ENCODE measurements at places on chromosomes 2 and 18. TPM values are rescaled to one million over a fixed set of nuclear protein-coding genes. Genes with fewer than 3 reads are reported as not detected.

- no peak for DNase-seq
Measured at GRCh38 chr18:31723639-31723989, 37.1 kb downstream of the SLC25A52 start.

DNA sequence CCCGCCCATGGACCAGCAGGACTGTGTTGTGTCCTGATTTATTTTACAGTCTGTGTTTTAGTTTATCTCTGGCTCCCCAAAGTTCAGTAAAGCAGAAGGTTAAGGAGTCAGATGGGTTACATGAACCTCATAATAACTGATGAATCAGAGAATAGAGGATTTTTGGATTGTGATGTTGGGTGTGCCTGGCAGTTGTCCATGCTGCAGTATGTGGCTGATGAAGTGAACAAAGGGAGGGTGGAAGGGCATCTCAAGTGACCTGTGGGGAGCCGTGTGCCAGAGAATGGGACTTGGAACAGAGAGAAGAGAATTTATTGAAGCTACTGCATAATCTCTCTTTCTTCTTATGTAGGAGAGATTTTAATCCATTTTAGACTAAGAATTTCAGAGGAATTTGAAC lies 145.5 kb downstream of the MAP4K4 start:
- DNase-seq, result peak; percentile 41

DNA sequence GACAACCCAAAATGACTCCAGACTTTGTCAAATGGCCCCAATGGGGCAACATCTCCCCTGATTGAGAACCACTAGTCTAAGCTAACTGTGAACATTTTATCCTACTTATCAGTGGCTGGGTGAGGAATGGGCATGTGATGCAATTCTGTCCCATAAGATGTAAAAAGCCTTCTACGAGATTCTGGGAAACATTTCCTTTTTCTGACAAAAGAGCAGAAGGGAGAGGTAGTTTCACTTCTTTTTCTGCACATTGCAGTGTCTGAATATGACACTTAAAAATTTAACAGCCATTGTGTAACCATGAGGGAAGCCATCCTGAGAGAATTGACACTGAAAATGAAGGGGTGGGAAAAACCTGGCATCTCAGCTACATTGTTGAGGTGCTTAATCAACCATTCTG lies 17.3 kb upstream of the MARCHF4 start:
- no peak for DNase-seq

DNA sequence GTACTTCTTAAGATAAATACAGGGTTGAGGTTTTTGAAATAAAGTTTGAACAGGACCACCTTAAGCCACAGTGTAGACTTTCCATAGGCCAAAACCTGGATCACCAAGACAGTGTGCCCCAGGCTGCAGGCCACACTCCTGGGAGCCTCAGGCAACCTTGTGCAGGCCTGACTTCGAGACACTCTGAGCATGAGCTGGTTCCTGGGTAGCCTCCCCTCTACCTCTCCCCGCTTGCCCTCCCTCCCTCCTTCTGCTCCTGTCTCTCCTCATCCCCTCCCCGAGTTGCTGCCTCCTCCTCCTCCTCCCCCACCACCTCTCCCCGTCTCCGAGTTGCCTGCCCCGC lies 10.6 kb upstream of the PROC start:
- no peak for DNase-seq

- no peak for DNase-seq
Measured at GRCh38 chr2:102025583-102026267, 34.0 kb downstream of the IL1R2 start.

GRCh38 chr18:44791520-44791919 lies 110.8 kb downstream of the SETBP1 start:
- DNase-seq, result no peak

DNA sequence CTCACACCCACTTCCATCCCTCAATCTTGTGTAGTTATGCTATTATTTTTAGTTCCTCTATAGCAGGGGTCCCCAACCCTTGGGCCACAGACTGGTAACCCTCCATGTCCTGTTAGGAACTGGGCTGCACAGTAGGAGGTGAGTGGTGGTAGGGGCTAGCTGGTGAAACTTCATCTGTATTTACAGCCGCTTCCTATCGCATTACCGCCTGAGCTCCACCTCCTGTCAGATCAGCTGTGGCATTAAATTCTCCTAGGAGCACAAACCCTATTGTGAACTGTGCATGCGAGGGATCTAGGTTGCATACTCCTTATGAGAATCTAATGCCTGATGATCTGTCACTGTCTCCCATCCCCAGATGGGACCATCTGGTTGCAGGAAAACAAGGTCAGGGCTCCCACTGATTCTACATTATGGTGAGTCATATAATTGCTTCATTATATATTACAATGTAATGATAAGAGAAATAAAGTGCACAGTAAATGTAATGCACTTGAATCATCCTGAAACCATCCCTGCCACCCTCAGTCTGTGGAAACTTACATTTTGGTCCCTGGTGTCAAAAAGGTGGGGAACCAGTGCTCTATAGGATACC lies 1.6 kb upstream of the RAB11FIP5 start:
- DNase-seq, result no peak

DNA sequence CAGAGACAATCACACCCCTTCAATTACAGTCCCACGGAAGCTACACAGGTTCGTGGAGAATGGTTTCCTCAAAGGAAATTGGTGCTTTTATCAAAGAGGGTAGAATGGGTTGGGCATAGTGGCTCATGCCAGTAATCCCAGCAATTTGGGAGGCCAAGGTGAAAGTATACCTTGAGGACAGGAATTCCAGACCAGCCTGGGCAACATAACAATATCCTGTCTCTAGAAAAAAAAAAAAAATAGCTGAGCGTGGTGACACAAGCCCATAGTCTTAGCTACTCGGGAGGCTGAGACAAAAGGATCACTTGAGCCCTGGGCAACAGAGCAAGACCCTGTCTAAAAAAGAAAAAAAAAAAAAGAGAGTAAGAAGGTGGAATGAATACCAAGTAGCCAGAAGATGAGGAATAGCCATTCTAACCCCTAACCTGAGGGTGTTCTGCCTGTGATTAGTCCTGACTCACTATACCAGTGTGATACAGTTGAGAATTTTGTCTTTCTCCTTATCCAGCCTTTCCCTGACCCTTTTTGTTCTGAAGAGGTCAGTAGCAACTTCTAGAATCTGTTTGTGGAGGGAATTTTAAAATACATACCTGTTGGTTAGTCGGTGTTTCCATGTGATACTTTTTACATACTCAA lies 283.2 kb downstream of the MREG start:
- no peak for DNase-seq

- no peak for DNase-seq
Measured at GRCh38 chr2:79511320-79511951, 1.4 kb upstream of the CTNNA2 start.

GRCh38 chr18:49757513-49758262 lies 55.6 kb downstream of the ACAA2 start:
- DNase-seq, result no peak

DNA sequence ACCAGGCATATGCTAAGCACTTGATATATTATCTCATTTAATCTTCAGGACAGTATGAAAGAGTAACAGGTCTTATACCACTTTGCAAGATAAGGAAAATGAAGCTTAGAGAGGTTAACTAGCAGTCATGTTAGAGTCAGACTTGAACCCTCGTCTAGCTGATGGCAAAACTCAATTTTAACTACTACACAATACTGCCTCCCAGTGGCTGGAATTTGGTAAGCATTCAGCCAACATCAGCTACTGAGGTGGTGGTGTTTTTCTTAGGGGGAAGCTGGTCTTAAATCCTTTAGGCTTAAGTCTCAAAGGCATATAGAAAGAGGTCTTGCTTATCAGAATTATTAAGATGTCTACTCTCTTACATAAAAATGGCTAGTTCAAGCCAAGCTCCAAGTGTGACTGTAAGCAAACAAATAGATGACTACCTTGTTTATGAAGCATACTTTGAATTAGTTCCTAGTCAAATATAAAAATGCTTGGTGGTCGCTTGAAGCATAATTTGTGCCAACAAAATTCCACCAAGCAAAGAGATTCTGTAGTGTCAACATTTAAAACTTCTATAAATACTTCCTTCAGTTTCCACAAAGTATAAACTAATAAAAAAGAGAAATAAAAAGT lies 325.4 kb upstream of the FIGN start:
- DNase-seq, result no peak

GRCh38 chr2:5287558-5288334 lies 404.4 kb upstream of the SOX11 start:
- no peak for DNase-seq

DNA sequence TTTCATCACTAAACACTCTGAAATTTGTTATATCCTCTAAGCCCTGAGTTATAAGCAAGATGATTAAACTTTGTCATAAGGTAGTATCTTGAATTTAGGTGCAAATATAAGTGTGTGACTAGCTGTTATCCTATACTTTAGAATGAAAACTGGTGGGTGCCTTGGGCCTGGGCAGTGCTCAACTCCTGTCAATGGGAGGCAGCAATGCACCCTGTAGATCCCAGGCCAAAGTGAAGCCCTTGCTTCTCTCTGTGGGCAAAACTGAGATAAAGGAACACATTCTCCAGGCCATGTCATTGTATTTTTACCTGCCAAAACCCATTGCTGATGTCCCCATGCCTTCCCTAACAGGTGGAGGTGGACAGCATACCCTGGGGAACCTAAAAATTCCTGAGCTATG lies 525.2 kb downstream of the TNS1 start:
- DNase-seq, result no peak

DNA sequence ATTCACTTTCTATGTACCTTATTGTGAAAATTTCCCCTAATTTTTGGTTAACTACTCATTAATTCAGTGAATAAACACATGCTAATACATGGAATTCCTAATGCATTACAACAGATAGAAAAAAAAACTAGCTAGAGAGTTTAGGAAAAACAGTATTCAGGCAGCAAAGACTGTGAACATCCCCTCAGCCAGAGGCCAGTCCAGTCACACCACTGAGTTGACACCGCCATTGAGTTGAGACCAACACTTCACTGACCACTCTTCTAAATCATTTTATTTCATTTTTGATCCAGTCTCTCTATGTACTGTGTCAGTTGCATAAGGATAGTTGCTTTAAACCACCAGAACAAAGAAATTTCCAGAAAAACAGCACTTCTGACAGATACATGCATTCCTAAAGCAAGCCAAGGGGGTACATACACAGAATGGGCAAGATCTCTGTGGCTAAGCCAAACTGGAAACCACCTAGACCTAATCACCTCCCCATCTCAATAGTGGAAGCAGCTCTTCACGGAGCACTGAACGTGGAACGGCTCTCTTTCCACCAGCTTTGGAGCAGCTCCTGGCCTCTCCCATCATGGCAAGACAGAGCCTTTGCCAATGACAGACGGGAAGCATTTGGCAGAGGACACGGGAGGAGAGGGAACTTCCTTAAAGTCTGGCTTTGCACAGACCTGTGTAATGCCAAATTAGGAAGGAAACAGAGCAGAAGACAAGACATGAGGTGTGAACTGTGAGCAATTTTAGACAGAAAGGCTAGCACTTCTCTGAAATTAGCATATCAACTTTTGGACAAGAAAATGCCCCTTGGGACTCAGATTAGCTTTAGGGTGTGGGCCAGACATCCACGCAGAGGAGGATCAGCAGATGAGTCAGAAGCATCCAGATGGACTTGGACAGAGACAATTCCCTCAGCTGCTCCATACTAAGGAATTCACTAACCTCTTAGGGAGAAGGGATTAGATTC lies 36.4 kb downstream of the CACNB4 start:
- DNase-seq, result peak; percentile 35

GRCh38 chr2:68813596-68813995 lies 57.6 kb downstream of the BMP10 start:
- DNase-seq, result no peak

GRCh38 chr2:10963155-10963554 lies 51.4 kb downstream of the KCNF1 start:
- no peak for DNase-seq

GRCh38 chr2:74938264-74938663 lies 20.2 kb upstream of the POLE4 start:
- DNase-seq, result no peak

GRCh38 chr2:239154971-239155805 lies 245.6 kb downstream of the HDAC4 start:
- DNase-seq, result no peak

- no peak for DNase-seq
Measured at GRCh38 chr18:10169064-10169562, 255.3 kb downstream of the VAPA start.

DNA sequence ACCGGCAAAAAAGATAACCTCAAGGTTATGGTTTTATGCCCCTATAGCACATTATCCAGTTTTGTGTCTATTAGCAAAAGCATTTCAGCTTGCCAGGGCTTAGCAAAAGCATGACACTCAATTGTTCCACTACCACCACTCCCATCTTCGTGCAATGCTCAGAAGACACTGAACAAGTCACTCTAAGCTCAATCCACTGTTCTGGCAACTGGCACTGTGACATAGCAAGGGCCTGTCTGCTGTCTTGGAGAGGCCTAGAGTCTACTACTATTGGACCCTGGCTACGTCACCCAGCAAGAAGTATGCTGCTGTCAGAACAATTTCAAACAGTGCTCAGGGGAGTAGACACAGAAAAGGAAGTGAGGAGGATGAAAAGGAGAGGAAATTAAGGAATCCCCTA lies 103.5 kb upstream of the PPP1CB start:
- no peak for DNase-seq

- no peak for DNase-seq
Measured at GRCh38 chr2:171530378-171530777, 8.1 kb downstream of the CYBRD1 start.

GRCh38 chr2:191453761-191454160 lies 208.6 kb downstream of the MYO1B start:
- DNase-seq, result no peak

GRCh38 chr18:26700728-26701127 lies 152.4 kb upstream of the KCTD1 start:
- DNase-seq, result no peak

- DNase-seq, result no peak
Measured at GRCh38 chr2:85430752-85431569, 12.4 kb downstream of the SH2D6 start.

DNA sequence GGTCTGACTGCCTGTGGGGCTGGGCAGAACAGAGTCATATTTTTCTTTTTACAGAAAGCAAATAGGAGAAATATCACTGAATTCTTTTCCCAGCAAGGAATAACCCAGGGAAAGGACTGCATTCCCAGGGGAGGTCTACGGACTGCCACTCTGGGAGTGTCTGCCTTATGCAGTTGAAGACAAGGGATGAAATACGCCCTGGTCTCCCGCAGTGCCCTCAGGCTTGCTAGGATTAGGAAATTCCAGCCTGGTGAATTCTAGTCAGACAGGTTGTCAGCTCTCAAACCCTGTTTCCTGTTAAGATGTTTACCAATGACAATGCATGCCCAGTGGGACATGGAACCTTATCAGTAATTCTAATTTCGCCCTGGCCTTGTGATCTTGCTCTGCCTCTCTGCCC lies 30.3 kb upstream of the PDK1 start:
- no peak for DNase-seq

Gene SERPINB4
- not detected for total RNA-seq

Gene ZBTB7C
- 2.1 TPM for total RNA-seq

Gene AQP12A
- not detected for total RNA-seq

Gene MRPS9
- 81.8 TPM for total RNA-seq

Gene C2orf78
- not detected for total RNA-seq

Gene POTEI
- total RNA-seq, result not detected

Gene CENPA
- not detected for total RNA-seq

Gene TMEM163
- 0.40 TPM for total RNA-seq

Gene TRAF3IP1
- total RNA-seq, result 13.8 TPM

Gene GPR45
- not detected for total RNA-seq

Gene GMPPA
- 21.6 TPM for total RNA-seq

Gene ZAP70
- total RNA-seq, result 1.7 TPM

Gene HSBP1L1
- total RNA-seq, result 14.5 TPM

Gene SCYGR4
- total RNA-seq, result not detected
